ENCODE measurements at places on chromosomes 13 and 19.

DNA sequence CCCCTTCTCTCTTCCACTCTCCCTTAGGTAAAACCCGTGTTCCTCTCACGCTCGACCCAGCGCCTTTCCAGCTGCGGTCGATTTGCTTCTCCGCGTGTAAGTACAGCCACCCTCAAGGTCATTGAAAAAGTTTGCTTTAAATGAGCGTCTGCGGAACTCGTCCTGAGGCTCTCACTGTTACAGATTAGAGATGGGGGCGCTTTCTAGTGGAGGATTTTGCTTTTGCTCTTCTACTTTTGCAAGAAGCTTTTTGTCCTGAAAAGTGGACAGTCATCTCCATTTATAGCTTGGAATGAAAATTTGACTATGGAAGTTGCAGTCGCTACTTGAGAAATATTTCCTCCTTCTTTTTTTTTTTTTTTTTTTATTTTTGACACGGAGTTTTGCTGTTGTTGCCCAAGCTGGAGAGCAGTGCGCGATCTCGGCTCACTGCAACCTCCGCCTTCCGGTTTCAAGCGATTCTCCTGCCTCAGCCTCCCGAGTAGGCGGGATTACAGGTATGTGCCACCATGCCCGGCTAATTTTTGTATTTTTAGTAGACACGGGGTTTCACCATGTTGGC, 595 bp upstream of the RAB20 start:
- no peak for DNase-seq

GRCh38 chr19:31530781-31531180, 181.5 kb upstream of the TSHZ3 start:
- no peak for DNase-seq

DNA sequence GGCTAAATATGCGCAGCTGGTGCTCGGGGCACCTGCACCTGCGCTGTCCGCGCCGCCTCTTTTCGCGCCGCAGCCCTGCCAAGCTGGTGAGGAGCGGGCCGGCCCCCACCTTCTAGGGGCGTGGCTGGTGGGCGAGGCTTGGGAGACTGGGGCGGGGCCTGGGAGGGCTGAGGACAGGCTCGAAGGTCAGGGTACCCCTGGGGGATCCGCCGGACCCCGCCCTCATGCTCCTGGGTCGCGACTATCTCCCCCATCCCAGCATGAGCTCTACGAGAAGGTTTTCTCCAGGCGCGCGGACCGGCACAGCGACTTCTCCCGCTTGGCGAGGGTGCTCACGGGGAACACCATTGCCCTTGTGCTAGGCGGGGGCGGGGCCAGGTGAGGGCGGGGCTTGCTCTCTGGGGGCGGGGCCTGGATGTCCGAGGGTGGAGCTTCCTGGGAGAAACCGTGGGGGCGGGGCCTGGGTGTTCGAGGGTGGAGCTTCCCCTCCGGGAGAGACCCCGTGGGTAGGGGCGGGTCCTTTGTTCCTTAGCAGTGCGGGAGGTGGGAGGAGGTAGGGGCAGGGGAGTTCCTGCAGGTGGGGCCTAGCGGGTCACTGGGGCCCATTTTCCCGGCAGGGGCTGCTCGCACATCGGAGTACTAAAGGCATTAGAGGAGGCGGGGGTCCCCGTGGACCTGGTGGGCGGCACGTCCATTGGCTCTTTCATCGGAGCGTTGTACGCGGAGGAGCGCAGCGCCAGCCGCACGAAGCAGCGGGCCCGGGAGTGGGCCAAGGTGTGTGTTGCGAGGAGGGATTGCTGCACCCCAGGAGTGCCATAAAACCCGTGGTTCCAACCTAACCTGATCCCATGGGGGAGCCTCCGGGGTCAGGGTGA, 19.7 kb downstream of the PNPLA6 start:
- no peak for DNase-seq

DNA sequence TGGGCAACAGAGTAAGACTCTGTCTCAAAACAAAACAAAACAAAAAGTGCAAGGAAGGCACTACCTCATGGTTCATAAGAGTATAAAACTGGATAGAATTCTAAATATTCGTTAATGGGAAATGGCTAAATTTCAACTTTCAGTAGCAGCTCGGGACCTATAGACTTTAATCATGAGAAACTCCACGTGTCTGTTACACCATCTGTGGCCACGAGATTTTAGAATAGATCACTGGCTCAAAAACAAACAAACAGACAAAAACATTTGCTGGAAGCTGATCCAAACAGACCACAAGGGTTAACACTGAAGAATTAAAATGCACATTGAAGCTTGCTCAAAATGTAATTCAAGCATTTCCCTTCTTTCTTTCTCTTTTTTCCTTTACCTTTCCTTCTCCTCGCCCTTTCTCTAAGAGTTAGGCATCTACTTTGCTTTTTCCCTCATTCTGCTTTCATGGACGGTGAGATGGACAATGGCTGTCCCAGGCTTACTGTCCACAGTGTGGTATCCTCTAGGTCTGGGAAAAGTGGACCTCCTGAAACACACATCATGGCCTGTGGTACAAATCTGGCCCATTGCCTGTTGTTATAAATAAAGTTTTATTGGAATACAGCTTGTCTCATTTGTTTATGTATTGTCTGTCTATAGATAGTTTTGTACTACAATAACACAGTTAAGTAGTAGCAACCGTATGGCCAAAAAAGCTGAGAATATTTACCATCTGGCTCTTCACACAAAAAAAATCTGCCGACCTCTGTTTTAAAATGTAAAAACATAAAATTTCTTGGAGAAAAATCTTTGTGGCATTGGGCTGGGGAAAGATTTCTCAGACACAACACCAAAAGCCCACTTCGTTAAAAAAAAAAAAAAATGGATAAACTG, 10.3 kb downstream of the ELAVL1 start:
- no peak for DNase-seq

- DNase-seq: peak; percentile 62
These were observed 513 bp downstream of the CIRBP start for GRCh38 chr19:1269478-1270212.

GRCh38 chr13:67140006-67140405, 90.1 kb downstream of the PCDH9 start:
- no peak for DNase-seq
